ENCODE measurements at places on chromosomes 3 and 15.

DNA sequence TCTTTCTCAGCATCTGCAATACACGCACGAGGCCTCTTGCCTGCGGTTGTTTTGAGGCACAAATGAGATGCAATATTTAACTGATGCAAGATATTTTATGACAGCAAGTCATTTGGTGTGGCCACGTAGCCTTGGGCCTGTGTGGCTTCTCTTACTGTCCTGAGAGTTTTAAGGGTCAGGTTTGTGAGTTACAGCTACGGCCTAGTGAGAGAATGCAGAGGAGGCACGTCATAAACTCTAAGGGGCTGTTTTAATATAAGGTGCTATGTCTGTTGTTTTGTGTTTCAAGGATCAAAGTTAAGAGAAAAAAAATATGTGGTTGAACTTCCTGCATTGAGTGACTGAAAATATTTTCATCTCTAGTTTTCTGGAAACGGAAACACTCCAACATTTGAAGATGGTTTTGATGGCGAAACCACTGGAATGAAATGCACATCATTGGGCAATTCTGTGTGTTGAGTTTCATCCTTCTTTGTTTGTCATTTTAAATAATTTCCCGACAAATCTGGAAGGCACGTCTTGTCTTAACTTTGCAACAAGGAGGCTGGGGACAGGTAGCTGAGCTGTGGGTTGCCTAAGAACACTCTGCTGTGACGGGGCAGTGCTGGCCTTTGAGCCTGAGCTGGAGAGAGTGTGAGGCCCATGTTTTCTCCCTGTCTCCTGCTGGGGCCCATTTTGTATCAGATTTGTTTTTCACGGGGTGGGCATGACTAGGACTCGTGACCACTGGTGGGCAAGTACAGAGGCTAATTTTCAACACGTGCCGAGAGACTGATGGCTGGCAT, 5.1 kb downstream of the APBA2 start:
- no peak for DNase-seq

GRCh38 chr3:188220988-188221818, 67.2 kb downstream of the LPP start:
- no peak for DNase-seq

DNA sequence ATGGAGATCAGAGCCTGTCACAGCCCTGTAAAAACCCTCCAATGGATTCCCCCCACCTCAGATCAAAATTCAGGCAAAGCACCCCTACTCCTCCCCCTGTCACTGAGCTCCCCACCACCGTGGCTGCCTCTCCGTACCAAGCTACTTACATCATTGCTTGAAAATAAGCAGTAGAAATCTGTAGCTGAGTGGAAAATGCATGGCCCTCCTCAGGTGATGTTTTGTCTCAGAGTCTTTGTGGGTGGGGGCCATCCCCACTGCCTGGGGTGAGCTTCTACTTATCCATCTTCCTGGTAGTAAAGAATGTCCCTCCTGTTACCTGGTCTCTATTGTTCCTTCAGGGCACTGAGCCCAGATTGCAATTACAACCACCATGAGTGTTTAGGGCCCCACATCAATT, 34.5 kb downstream of the SLCO2A1 start:
- no peak for DNase-seq

GRCh38 chr15:48954538-48954937, 9.2 kb downstream of the SHC4 start:
- DNase-seq: no peak

GRCh38 chr3:24012589-24013269, 67.6 kb downstream of the NR1D2 start:
- no peak for DNase-seq

- no peak for DNase-seq
These were observed 150.0 kb downstream of the NFKBIZ start for GRCh38 chr3:101999177-101999779.

DNA sequence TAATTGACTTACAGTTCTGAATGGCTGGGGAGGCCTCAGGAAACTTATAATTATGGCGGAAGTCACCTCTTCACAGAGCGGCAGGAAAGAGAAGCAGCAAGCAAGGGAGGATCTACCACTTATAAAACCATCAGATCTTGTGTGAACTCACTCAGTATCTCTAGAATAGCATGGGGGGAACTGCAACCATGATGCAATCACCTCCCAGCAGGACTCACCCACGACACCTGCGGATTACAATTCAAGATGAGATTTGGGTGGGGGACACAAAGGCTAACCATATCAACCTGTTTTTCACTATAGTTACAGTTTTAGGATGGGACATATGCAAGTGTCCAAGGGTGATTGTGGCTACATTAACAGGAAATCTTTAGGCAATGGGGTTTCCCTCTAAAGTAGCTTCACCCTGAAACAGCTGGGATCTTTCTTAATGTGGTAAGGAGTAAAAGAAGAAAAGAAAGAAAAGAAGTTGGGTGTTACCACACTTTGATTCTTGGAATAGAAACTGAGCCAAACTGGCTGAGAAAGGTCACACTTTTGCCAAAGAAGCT, 453.8 kb downstream of the OTOL1 start:
- no peak for DNase-seq

DNA sequence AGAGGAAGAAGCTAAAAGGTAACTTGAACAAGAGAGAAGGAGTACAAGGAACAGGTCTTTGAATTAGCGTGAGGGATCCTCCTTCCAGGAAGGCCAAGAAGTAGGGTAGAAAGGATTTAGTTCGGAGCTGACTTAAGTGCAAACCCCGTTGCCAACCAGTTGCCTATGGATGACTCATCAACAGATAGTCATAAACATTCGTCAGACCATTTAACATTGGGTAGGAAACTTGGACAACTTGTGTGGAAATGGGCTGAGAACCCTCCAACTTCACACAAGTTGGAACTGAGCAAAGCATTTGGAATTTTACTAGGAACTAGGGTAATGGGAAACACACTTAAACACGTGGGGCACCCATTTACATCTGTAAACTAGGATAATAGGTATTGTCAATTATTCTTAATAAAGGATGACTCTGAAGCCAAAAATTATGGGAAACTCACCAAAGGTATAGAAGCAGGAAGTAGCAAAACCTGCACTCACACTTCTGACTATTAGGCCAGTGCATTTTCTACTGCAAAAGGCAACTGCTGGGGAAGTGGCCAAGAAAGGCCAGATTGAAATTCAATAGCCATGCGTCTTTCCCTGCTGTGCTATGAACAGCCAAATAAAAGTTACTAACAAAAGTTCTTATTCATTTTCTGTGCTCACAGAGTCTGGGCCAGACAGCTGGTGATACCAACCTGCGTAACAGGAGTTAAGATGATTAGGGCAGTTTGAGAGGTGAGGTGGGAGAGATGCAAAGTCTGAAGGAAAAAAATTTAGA, 174.5 kb upstream of the TMC3 start:
- DNase-seq: no peak

GRCh38 chr3:37494216-37494615, 319.8 kb upstream of the LRRFIP2 start:
- no peak for DNase-seq

GRCh38 chr3:39228496-39228895, 36.1 kb upstream of the XIRP1 start:
- DNase-seq: no peak

- DNase-seq: no peak
These were observed 67.0 kb upstream of the IMPG2 start for GRCh38 chr3:101387351-101387750.

GRCh38 chr3:19183584-19183983, 35.3 kb downstream of the KCNH8 start:
- DNase-seq: no peak

GRCh38 chr15:62719316-62719715, 323.2 kb upstream of the TPM1 start:
- DNase-seq: no peak

DNA sequence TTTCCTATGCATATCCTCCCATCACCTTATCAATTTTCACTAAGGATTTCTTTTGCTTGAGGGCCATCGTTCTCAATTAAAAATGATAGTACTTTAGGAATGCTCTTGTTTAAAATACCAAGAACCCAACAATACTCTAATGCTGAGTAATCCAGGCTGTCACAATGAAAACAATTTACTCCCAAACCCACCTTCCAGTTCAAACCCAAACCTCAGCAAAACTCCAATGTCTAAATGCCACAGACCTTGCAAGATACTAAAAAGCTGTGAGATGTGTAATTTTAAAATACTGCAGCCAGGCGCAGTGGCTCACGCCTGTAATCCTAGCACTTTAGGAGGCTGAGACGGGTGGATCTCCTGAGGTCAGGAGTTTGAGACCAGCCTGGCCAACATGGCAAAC, 889.8 kb downstream of the ROBO1 start:
- no peak for DNase-seq

GRCh38 chr15:71117714-71118305, 2.5 kb downstream of the THSD4 start:
- no peak for DNase-seq

DNA sequence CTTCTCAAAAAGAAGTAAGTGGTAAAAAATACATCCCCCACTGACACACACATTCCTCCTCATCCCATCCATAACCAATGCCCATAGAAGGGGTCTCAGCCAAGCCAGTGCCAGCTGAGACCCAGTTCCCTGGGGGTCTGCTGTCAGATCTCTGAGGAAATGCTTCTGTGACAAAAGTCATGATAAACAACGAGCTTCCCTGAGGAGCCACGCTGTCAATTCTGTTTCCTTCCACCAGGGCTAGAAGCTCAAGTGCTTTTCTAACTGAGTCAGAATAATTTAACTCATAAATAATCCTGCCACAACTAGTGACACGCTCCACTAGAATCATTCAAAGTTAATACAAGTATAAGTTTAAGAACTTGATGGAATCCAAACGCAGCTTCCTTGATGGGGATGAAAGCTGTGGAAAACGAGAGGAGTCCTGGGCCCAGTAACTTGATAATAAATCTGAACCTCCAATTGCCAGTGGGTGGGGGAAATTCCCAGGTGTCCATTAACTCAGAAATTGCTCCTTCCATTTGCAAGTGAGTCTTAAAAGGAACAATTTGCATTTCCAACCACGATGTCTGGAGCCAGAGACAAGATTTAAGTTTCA, 348.7 kb upstream of the LMCD1 start:
- DNase-seq: no peak

GRCh38 chr3:176579711-176580185, 617.5 kb downstream of the TBL1XR1 start:
- no peak for DNase-seq

DNA sequence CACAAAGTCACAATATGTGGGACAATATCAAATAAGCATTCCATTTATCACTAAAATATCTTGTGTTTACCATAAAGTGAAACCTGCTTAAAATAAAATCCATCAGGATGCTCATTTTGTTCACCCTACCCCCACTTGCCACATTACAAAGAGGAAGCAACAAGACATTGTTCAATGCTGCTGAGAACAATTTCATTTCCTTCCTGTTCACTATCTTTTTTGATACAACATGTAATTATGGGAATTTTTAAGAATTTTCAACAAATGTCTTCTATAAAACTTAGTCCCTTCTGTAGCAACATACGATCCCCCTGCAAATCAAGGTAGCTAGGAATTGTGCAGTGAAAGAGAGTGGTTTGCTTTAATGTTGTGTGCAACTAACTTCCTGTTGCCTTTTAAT, 34.9 kb upstream of the GPR160 start:
- DNase-seq: no peak

GRCh38 chr15:53216036-53216435, 425.9 kb upstream of the ONECUT1 start:
- DNase-seq: no peak

DNA sequence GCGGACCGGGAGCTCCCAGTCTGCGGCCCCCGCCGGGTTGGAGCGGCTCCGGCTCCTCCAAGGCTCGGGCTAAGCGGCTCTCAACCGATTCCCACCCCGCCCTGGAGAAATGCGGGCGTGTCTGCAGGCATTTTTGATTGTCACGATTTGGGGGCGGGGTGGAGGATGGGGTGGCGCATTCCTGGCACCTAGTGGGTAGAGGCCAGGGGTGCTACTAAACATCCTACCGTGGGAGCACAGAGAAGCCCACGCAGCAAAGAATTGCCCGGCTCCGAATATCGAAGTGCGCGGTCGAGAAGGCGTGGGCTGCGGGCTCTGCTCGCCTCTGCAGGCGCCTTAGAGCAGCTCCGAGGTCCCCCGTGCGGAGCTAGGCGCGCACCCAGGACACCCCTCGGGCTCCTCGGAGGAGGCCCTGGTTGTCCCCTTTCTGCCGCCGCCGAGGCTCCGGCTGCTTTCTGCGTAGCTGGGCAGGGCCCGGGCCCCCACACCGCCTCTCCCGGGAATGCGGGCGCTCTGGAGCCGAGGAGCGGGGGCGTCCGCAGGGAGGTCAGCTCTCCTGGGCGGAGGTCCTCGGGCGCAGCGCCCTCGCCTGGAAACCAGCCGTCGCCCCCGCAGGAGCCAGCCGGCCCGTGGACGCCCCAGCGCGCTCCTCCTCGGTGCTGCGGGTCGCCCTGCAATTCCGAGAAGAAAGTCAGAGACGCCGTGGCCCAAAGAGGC, 16.5 kb upstream of the LAMP3 start:
- DNase-seq: peak; percentile 46

- no peak for DNase-seq
These were observed at the start of gene ALDH1A2 for GRCh38 chr15:58065445-58066041. ALDH1A2 (minus strand) TSS chr15:58065711; CDS start chr15:58065650, 61 bp downstream.

- no peak for DNase-seq
These were observed 80.1 kb downstream of the CCNL1 start for GRCh38 chr3:157079676-157080369.

DNA sequence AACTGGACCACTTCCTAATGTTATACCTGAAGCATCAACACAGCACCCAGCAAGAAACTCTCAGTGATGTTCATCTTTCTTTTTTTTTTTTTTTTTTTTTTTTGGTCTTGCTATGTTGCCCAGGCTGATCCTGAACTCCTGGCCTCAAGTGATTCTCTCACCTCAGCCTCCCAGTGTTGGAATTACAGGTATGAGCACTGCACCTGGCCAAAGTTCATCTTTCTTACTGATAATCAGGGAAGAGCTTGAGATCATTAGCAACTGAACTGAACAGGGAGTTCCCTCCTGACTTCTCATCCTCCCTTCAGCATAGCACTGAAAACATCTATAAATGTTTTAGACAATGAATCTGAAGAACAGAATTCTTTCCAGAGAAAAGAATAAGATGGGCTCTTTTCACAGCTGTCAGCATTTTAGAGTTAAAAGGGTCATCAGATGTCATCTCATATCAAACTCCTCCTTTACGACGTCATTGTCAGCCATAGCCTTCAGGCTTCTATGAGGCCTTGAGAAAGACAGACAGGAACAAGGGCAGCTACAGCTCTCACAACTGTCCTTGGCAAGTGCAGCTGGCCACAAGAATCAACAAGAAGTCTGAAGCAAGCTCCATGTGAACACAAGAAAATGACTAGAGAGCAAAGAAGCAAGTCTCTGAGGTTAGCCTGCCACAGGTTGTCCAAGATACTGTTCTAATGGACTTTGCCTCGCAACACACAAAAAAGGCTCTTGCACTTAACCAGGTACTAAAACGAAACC, 33.8 kb downstream of the SCAP start:
- no peak for DNase-seq

DNA sequence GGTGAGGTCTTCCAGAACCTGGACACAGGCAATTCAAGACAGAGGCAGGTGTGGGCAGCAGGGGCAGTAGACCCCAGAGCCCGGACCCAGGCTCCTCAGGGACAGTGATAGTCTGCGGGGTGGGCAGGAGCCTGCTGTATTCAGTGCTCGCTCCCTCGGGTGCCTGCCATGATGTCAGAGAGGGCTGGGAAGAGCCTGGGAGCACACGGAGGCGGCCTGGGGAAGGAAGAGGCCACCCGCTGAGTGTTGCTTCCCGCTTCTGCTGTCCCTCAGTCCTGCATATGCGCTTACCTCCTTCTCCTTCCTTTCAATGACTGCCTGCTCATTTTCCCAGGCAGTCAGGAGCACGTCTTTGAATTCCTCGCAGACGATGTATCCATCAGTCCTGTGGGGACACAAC, 22.8 kb downstream of the TMEM43 start:
- DNase-seq: no peak

GRCh38 chr3:183074261-183074660, 25.0 kb downstream of the MCCC1 start:
- DNase-seq: no peak

GRCh38 chr3:113249111-113249510, 37.8 kb downstream of the BOC start:
- DNase-seq: no peak
